ENCODE measurements at places on chromosomes 11 and 22. TPM values are rescaled to one million over a fixed set of nuclear protein-coding genes. Genes with fewer than 3 reads are reported as not detected.

RNF214 gene
- 26.0 TPM for total RNA-seq

TMPRSS4 gene
- not detected for total RNA-seq

KCNA4 gene
- total RNA-seq: not detected

HEPHL1 gene
- total RNA-seq: 0.07 TPM

ANO5 gene
- 3.7 TPM for total RNA-seq

FAM181B gene
- total RNA-seq: 0.13 TPM

APOC3 gene
- total RNA-seq: not detected

- DNase-seq: no peak
Measured at GRCh38 chr11:117834838-117835443, 10.4 kb upstream of the FXYD2 start.

DNA sequence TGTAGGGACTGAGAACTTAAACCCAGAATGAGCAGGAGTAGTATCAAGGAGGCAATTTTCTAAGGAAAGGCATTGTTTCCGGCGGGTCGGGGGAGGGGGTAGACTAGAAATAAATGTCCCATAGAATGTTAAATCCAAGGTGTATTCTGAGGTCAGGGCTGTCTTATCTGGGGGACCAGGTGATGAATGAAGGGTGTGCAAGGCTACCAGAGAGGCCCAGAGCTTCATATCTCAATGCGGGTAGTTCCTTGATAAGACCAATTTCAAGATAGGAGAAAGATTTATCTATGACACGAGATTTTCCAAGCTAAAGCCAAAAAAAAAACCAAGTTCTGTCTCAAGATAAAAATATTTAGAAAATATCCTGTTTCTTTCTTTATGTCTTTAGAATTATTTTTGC, 8.3 kb upstream of the RCE1 start:
- DNase-seq: no peak

GRCh38 chr11:40130427-40130826, 1329.0 kb downstream of the LRRC4C start:
- peak; percentile 47 for DNase-seq

- DNase-seq: no peak
Measured at GRCh38 chr22:30610299-30610698, 3.3 kb downstream of the TCN2 start.
